ENCODE measurements at places on chromosomes 7 and 10.

DNA sequence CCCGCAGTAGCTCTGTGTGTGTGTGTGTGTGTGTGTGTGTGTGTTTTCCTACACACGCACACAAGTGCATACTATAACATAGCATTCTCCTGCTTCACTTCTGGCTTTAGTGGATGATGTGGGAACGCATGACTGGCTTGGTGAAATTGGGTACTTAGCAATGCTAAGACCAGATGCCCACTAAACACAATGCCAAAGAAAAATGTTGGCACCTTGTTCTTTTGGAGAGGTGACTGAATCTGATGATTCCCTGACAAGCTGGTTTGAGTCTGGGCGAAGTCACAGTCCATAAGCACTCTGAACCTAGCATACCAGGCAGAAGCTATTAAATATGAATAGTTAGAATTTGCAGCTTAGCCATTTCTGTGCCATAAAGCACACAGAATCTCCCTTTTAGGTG is 68.0 kb upstream of the CDCA7L start:
- no peak for DNase-seq

GRCh38 chr7:110675383-110676103 is 415.4 kb upstream of the LRRN3 start:
- no peak for DNase-seq

GRCh38 chr10:84548869-84549268 is 220.5 kb downstream of the CCSER2 start:
- no peak for DNase-seq

GRCh38 chr10:108791794-108792474 is 1131.4 kb downstream of the XPNPEP1 start:
- DNase-seq: no peak

DNA sequence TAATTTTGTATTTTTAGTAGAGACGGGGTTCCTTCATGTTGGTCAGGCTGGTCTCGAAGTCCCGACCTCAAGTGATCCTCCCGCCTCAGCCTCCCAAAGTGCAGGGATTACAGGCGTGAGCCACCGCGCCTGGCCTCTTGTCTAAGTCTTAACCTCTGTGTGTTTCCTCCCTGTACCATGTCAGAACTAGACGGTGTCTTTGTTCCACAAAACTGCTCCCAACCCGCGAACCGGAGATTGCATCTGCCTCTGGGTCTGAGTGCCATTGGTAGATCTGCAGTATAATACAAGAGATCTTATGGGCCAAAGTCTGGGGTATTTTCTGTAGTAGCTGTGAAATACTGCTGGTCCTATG is 1.3 kb upstream of the EEF1AKMT2 start:
- DNase-seq: no peak

GRCh38 chr10:92377962-92378361 is 87.0 kb downstream of the MARCHF5 start:
- no peak for DNase-seq

DNA sequence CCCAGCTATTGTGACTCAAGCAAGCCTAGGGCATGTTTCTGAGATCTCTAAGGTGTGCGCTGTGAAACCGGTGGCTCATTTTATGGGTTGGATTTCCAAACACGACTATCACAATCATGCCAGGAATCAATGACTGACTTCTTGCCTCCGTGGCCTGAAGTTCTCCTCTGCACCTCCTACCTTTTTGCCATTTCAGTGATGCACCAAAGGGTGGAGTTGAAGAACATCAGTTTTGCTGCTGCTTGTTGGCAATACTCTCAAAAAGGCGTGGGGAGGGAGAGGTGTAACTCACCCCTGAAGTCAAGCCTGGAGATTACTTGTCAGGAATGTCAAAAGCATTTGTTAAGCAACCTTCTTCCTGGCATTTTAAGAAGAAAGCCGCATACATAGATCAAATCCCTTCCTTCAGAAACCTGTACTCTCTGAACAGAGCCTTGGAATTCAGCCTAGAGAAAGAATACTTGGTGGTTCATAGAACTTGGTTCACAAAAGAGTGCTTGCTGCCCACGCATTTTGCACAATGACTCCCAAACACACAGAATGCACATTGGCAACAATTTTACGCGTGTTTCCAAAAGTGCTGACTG is 41.0 kb downstream of the KIAA1217 start:
- DNase-seq: no peak

GRCh38 chr10:24891823-24892222 is 60.6 kb downstream of the PRTFDC1 start:
- DNase-seq: no peak

DNA sequence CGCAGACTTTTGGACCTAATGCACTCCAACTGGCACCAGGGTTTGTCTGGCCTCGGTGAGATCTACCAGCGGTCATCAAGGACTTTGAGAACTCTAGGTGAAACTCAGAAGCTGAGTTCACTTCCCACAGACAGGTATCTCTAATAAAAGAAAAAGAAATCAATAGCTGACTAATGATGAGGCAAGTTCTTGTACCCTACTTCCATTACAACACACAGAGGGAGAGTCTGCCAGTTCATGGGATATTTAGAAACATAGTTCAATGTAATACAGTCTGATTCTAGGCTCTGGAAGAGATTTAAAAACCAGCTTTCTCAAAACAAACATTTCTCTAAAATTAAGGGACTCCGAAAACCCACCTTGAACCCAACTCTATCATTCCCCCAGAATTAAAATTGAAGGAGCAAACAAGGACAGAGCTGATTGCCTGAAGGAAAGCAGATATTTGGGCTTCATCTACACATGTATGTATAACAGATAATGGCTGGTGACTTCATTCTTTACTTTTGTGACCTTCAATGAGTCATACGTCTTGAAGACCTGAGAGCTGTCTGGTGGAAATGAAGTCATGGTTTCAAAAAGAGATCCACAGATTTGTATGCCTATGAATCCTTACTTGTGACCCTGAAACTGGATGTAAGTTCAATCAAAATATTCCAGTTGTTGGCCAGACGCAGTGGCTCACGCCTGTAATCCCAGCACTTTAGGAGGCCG is 2.7 kb upstream of the PNLIPRP1 start:
- no peak for DNase-seq

DNA sequence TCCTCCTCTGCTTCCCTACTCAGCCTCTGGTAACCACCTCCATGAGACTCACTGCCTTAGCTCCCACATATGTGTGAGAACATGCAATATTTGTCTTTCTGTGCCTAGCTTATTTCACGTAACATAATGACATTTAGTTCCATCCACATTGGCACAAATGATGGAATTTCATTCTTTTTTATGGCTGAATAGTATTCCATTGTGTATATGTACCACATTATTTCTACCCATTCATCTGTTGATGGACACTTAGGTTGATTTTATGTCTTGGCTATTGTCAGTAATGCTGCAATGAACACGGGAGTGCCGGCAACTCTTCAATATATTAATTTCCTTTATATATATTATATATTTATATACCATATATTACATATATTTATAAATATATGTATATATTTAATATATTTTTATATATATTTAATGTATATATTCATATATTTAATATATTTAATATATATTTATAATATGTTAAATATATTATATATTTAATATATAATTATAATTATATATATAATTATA is 1046.9 kb downstream of the DNAJB9 start:
- no peak for DNase-seq

- no peak for DNase-seq
Measured at GRCh38 chr10:109275960-109276359, 647.4 kb downstream of the XPNPEP1 start.

All from activated naive CD4-positive, alpha-beta T cell (primary cell).